Activated CD8-positive, alpha-beta memory T cell treated with anti-CD3 and anti-CD28 coated beads, Interleukin-2, amount 10 ng/mL, durations not matched to agents 7 days and 5 days (primary cell): ENCODE measurements at places on chromosomes 7 and 10. TPM values are rescaled to one million over a fixed set of nuclear protein-coding genes. Genes with fewer than 3 reads are reported as not detected.

SEMA3E gene
- not detected for total RNA-seq

INMT gene
- total RNA-seq, result 0.12 TPM

PLCE1 gene
- total RNA-seq, result not detected

SHLD2 gene
- total RNA-seq, result 31.1 TPM

ZNF25 gene
- 7.1 TPM for total RNA-seq

GRCh38 chr7:49766966-49767365, 6.5 kb upstream of the VWC2 start:
- H3K4me3 ChIP-seq, result no peak overlapping the region
- H3K36me3 ChIP-seq, result no peaks in the 10 kb centered on the region
- peaks cover 15% of the 10 kb centered on the region for H3K27me3 ChIP-seq
- H3K27ac ChIP-seq, result no peak overlapping the region
- H3K4me1 ChIP-seq, result no peaks in the 10 kb centered on the region
- DNase-seq, result no peak

DNA sequence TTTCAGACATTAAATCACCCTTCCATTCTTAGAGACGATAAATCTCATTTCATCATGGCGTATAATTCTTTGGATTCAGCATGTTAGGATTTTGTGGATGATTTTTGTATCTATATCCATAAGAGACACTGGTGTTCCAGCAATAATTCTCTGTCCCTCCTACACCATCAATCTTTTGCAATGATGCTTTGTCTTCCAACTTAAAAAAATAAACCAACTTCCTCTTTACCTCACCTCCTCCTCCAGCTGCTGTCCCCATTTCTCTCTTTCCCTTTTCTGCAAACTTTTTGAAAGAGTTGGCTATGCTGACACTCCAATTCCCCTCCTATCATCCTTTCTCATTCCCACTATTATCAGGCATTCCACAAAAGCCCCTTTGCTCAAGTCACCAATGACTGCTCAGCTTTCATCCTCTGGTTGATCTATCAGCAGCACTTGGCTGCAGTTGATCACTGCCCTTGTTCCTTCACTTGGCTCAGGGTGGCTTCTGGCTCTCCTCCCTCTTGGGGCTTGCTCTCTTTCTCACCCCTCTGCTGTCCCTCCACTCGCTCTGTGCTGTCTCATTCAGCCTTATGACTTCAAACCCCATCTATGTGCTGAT, 130.0 kb downstream of the ARHGAP22 start:
- H3K27ac ChIP-seq, result no peak overlapping the region
- peaks cover 2% of the 10 kb centered on the region for H3K4me1 ChIP-seq
- peaks cover 38% of the 10 kb centered on the region for H3K27me3 ChIP-seq
- no peaks in the 10 kb centered on the region for H3K36me3 ChIP-seq
- DNase-seq, result no peak

GRCh38 chr7:150799741-150800580, at the start of gene TMEM176B:
Gene TMEM176B, minus strand, starts transcription at chr7:150800364. Its CDS starts 3,795 bp downstream, at chr7:150796569.
- peaks cover 7% of the 10 kb centered on the region for H3K4me1 ChIP-seq
- H3K27ac ChIP-seq, result no peak within 1 kb of the TSS
- H3K27me3 ChIP-seq, result peaks cover 60% of the 10 kb centered on the region
- H3K4me3 ChIP-seq, result no peak within 1 kb of the TSS
- no peak for DNase-seq

DNA sequence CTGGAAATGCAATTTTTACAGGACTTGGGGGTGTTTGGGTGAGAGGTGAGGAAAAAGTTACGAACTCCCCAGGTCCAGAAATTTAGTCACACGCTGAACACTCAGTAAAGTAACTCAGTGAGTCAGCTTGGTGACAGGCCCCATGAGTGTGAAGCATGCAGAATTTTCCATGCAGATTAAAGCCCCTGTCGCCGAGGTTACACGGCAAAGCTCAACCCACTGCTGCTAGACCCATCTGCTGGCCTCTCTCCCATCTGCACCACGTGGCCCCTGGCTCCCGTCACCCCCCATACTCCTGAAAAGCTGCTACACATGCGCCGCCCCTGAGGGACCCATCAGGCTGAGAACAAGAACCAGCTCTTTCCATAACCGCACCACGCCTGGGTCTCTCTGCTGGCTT, 7.0 kb upstream of the MMP21 start:
- DNase-seq, result no peak
- H3K36me3 ChIP-seq, result no peaks in the 10 kb centered on the region
- no peak overlapping the region for H3K27ac ChIP-seq
- H3K4me3 ChIP-seq, result no peak overlapping the region

- H3K27me3 ChIP-seq, result no peaks in the 10 kb centered on the region
- no peaks in the 10 kb centered on the region for H3K4me1 ChIP-seq
- no peak overlapping the region for H3K4me3 ChIP-seq
- no peak overlapping the region for H3K27ac ChIP-seq
- H3K36me3 ChIP-seq, result no peaks in the 10 kb centered on the region
- no peak for DNase-seq
These were observed 238.8 kb downstream of the BAMBI start for GRCh38 chr10:28915989-28916588.

DNA sequence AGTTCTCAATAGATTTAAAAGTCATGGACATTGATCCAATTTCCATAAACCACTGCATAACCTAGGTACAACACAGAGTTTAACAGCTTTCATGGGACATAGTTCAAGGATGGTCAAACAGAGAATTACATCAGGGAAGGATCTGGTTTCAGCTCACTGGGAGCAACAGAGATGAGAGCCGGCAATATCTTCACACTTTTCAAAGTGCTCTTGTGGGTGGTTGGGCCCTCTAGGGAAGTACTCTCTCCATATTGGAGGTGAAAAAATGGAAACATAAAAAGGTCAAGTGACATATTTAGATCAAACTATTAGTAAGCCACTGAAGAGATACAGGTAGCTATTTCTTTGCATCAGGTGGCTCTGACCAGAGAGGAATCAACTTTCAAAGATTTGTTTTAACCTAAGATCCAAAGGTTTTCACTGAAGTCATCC, 61.8 kb upstream of the LRRN3 start:
- peaks cover 58% of the 10 kb centered on the region for H3K4me1 ChIP-seq
- no peak overlapping the region for H3K4me3 ChIP-seq
- DNase-seq, result no peak
- H3K27ac ChIP-seq, result peak overlapping the region; percentile 83
- peaks cover 8% of the 10 kb centered on the region for H3K36me3 ChIP-seq
- H3K27me3 ChIP-seq, result no peaks in the 10 kb centered on the region

DNA sequence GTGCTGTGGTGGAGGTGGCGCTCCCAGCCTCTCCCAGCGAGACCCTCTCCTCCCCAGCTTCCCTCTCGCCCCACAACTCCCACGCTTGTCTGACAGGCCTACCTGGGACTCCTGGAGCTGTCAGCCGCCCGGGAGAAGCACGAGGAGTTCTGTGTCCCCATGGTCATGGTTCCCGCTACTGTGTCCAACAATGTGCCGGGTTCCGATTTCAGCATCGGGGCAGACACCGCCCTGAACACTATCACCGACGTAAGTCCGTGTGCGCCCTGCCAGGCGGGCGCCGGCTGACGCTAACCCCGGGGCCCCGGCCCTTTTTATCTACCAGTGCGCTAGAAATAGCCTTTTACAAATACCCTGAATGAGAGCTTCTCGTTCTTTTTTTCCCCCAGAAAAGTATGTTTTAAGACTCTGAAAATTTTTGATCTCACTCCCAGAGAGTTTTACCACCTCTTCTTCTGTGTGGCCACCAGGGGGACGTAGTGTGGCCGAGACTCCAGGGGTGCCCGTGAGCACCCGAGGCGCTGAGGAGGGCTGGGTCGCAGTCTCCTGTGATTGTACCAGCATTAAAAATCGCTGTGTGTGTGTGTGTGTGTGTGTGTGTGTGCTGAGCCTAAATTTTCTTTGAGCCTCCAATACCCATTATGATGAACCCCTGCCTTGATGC, 52.6 kb downstream of the PFKP start:
- H3K27ac ChIP-seq, result no peak overlapping the region
- DNase-seq, result no peak
- H3K36me3 ChIP-seq, result peaks cover 53% of the 10 kb centered on the region
- no peaks in the 10 kb centered on the region for H3K27me3 ChIP-seq
- no peaks in the 10 kb centered on the region for H3K4me1 ChIP-seq

DNA sequence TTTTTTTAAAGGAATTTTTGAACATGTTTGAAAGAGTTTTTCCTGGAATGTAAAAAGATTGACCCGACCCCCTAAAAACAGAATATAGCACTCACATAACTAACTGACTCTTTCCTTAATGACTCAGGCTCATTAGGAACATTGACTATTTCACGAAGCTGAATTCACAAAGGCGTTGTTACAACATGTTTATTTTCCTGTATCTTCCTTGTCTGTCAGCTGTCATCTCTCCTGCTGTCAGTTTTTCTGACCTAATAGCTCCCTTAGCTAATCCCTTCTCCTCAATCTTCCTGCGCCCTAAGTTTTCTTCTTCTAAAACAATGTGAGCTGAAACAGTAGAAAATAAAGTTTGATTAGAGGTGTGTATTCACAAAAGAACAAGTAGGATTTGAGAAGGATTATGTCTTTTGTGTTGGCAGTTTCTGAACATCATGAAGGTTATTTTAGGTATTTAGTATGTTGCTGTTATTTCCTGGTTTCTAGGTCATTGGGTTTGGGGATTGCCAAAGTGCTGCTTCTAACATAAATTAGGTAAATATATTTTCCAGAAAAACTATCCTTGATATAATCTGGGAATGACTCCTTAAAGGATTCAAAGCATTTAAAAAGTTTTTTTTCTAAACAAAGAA, 4.6 kb upstream of the MDFIC start:
- H3K4me3 ChIP-seq, result peak overlapping the region; percentile 15
- H3K36me3 ChIP-seq, result peaks cover 6% of the 10 kb centered on the region
- H3K27me3 ChIP-seq, result no peaks in the 10 kb centered on the region
- peak overlapping the region; percentile 74 for H3K27ac ChIP-seq

DNA sequence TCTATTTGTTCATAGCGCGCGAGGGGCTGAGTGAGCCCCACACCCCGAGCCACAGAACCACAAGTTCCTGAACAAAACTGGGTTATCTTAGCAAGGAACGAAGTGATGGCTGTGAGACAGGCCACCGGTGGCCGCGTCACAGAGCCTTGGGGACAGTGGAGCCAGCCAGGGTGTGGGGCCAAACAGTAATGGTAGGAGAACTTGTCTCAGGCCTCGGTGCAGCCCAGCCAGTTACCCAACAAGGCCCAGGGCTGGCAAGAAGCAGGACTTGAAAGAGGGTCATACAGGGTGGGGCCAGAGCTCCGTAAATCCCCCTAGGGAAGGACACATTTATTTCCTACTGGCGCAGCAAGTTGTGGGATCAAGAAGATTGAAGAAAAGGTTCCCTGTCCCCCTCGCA, 39.4 kb upstream of the TNS3 start:
- H3K4me1 ChIP-seq, result no peaks in the 10 kb centered on the region
- no peaks in the 10 kb centered on the region for H3K27me3 ChIP-seq
- H3K4me3 ChIP-seq, result no peak overlapping the region
- H3K27ac ChIP-seq, result no peak overlapping the region
- DNase-seq, result no peak
